ENCODE measurements at places on chromosomes 11 and 22.
A peak's percentile ranks its signal among the peaks of the same experiment; 100 is the strongest.

DNA sequence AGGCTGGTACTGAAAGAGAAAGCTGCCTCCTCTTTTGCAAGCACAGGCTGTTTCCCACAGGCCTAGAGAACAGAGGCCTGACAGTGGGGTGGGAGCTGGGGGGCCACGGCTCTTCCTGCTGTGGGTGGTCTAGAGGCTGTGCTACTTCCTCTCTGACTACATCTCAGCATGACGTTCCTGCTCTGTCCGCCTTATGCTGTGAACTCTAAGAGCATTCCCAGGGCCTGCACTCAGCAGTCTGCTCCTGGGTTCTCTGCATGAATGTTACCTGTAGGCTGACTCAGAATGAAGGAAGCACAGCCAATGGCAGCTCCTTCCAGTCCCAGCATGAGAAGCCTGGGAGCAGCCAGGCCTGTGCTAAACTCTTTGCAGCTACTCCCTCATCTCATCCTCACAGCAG lies 534.3 kb downstream of the NTM start:
- DNase-seq = no peak

DNA sequence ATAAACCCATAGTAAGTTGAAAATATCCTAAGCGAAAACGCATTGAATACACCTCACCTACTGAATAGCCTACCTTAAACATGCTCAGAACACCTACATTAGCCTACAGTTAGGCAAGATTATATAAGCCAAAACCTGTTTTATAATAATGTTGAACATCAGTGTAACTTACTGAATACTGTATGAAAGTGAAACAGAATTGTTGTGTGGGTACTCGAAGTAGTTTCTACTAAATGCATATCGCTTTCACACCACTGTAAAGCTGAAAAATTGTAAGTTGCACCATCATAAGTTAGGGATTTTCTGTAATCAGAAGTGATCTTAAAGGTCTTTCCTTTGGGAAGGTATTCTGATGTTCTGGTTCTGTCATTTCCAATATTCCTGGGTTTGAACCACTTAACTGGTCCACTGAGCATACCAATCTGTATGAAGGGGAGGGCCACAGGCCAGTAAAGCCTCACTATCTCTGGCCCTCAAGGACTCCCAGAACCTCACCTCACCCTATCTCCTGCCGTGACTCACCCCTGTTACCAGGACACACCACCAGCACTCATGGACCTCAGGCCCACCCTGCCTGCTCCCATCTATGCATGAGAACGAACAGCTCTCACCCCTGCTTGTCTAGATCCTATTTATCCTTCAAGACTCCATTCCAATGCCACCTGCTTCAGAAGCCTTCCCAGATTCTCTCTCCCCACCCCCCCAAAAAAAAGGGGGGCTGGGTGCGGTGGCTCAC lies 70.0 kb downstream of the NAT10 start:
- no peak for DNase-seq

- no peak for DNase-seq
Observed at GRCh38 chr11:107810875-107811274, 47.7 kb downstream of the SLC35F2 start.

GRCh38 chr11:10158461-10158860 lies 135.6 kb downstream of the SBF2 start:
- DNase-seq = no peak

- no peak for DNase-seq
Observed at GRCh38 chr11:110522471-110522870, 92.7 kb downstream of the FDX1 start.

GRCh38 chr22:40449676-40450035 lies 79.3 kb downstream of the SGSM3 start:
- DNase-seq = no peak

DNA sequence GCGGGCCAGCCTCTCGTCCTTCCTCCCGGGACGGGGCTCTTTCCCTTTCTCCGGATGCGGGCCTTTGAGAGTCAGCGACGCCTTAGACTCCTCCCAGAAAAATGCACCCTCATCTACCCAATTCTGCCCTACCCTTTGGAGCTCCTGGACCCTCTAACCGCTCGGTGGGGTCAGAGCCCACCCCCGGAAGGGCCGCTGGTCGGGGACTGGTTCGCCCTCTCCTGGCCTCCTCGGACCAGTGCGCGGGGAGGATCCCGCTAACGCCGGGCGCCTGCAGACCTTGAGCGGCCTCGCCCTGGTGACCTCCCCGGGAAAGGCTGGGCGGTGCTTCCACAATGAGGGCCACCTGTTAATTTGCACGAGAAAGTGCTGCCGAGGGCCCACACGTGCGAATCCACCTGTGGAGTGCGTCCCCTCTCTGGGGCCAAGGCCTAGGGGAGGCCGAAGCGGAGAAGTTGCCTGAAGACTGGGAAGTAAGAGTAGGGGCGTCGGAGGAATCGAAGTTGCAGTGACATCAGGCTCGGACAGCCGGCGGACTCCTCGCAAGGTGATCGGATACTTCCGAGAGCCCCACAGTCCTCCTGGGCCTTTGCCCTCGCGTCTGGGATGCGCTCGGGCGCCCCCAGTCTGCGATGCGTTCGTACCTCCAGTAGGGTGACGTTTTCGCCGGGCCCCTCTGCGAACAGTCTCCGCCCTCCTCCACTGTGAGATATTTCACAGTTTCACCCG lies 61.5 kb downstream of the ENDOD1 start:
- peak; percentile 65 for DNase-seq

GRCh38 chr11:75539459-75540334 lies 14.0 kb upstream of the GDPD5 start:
- no peak for DNase-seq
